ENCODE measurements at places on chromosomes 2 and 18.
A peak's percentile ranks its signal among the peaks of the same experiment; 100 is the strongest.

GRCh38 chr2:61566566-61566965 lies 28.4 kb upstream of the XPO1 start:
- DNase-seq, result no peak

- no peak for DNase-seq
Measured at GRCh38 chr2:52343010-52343409, 1311.1 kb upstream of the NRXN1 start.

GRCh38 chr2:68658266-68658665 lies 14.9 kb downstream of the PROKR1 start:
- DNase-seq, result no peak

GRCh38 chr2:140929849-140930248 lies 1201.0 kb downstream of the LRP1B start:
- DNase-seq, result no peak

DNA sequence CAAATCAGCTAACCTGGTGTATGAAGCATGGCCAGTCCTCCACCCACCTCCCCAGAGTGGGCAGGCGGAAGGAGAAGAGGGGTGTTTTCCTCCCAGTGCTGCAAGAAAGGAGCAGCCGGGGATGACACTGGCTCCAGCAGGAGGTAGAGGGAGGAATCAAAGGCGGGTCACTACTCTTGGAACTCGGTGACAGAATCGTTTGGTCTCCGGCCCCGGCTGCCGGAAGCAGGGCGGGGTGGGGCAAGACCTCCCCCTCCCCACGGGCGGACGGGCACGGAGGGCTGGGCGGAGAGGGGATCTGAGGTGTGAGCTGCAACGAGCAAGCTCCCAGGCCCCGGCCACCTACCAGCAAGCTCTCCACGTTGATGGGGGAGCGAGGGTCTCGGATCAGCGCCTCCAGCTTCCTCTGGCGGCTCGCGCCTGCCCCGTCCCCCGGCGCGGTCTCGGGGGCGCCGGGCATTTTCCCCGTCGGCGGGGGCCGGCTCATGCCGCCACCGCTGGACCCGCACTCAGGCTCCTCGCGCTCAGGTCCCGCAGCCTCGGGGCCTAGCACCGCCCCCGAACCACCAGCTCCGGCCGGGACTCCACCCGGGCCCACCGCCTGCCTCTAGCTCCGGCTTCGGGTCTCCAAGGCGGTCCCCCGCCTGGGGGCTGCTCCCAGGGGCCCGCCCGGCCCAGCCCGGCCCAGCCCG lies 640 bp downstream of the ROCK2 start:
- DNase-seq, result peak; percentile 14

- DNase-seq, result no peak
Measured at GRCh38 chr2:73759285-73759764, 20.6 kb downstream of the DUSP11 start.

GRCh38 chr18:37322492-37323035 lies 243.0 kb downstream of the CELF4 start:
- DNase-seq, result no peak

GRCh38 chr2:168369031-168369430 lies 87.0 kb upstream of the CERS6 start:
- DNase-seq, result no peak

GRCh38 chr18:67451960-67452359 lies 64.6 kb downstream of the DSEL start:
- DNase-seq, result no peak

DNA sequence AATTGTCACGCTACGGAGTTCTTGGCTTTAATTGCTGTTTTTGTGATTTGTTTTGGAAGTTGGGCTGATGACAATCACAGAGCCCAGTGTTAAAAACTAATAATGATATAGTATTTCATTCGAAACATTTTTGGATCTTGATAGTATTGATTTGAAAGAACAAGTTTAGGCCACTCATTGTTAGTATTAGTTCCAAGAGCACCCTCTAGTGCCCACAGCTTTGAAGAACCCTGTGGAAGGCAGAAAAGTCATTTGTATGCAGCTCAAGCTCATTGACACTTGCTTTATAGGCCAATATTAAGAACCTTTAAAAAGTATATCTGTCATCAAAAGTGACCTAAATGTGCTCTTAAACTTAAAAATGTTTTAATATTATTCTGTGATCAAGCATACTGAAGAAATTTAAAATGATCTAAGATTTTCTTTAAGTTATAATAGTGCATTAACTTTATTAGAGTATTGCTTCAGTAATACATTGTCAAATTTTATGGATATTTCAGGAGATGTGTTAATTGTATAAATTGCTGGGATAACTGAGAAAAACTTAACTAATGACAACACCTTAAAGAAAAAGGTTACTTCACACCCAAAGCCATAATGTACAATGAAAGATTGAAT lies 191.0 kb downstream of the GRB14 start:
- DNase-seq, result no peak

DNA sequence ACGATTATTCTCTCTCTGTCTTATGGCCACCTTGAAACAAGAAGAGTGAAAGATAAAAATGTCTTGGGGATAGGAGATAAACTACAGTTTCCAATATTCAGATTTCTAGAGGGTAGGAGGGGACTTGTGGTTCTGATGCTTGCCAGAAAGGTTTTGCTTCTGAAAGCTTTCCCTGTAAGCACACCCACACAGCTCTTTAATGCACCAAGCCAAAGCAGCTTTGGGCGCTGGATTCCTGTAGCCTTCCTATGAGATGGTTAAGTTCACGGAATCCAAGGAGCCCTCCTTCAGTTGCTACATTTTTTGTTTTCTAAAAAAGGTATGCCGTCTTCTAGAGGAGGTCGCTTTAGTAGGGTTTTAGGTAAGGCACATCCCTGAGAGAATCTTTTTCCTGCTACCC lies 4.9 kb downstream of the LRRTM1 start:
- no peak for DNase-seq

DNA sequence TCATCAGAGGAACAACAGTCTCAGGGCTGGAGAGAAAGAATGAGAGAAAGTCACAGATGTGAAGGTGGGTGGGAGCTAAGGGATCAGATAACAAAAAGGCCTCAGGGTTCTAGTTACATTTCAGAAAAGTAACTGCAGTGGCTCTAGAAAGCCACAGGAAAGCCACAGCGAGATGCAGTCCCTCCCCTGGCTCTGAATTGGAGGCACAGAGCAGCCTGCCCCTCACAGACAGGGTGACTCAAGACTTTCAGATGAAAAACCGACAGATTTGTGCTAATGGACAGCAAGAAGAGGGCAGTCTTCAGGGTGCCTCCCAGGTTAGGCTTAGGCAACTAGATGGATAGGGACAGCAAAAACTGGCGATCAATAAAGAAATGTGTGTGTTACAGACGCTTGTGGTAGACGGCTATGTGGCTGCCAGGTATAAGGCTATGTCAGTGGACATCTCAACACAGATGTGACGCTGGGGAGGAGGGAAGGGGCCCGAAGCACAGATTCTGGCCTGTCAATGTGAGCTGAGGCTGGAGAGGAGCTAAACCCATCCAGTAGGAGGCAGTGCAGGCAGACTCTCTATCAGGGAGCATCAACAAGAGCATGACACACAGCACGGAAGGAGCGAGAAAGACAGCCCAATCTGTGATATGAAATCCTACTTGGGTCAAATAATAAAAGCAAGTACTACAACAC lies 26.2 kb downstream of the UNC50 start:
- DNase-seq, result peak; percentile 31

GRCh38 chr2:10957391-10957790 lies 45.7 kb downstream of the KCNF1 start:
- DNase-seq, result no peak

- no peak for DNase-seq
Measured at GRCh38 chr2:138842341-138842740, 62.2 kb upstream of the NXPH2 start.

DNA sequence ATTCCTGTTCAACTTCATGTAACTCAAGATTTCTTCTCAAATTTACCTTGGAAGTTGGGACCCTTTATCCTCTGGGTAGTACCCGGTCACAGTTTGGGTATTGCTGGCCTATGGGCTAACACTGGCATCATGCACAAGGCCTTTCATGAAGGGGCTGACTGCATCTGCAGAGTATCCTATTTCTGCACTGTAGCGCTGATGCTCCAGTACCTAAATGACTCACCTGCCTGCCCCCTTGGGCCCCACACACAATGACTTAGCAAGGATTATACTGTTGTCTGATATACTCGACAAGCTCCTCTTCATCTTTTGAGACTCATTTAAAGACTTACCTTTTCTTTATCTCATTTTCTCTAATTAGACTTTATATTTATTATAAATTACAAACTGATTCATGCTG lies 39.9 kb downstream of the DNAH6 start:
- DNase-seq, result no peak
